ENCODE measurements at places on chromosomes 3 and 15.

GRCh38 chr15:59689626-59690236 is 611 bp upstream of the BNIP2 start:
- peak; percentile 70 for DNase-seq

DNA sequence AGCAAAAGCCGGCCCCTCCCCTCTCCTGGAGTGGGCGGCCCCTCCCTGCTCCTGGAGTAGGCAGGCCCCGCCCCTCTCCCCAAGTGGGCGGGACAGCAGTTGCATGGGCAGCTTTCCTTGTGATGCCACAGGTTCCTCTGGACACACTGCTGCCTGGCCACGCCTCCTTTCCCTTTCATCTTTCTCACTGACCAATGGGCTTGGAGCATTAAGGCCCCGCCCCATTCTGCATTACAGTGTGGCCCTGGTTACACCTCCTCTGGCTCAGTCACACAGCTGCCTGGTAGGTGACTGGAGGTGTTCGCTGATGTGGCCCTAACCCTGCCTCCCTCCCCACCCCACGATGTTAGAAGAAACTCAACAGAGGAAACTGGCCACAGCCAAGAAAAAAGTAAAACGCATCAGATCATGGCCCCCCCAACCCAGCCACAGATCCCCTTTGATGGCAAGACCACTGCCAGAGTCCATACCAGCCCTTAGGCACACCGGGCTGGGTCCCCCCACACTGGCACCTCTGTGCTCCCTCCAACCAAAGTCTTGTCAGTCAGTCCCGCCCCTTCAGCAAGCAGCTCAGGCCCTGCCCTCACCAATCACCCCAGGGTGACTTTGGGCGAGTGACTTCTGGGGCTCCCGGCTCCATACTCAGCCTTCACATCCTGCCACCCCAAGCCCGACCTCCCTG is 84.3 kb downstream of the ADAMTS7 start:
- DNase-seq = no peak

- DNase-seq = no peak
Observed at GRCh38 chr3:131036200-131036816, 9.6 kb downstream of the NEK11 start.

DNA sequence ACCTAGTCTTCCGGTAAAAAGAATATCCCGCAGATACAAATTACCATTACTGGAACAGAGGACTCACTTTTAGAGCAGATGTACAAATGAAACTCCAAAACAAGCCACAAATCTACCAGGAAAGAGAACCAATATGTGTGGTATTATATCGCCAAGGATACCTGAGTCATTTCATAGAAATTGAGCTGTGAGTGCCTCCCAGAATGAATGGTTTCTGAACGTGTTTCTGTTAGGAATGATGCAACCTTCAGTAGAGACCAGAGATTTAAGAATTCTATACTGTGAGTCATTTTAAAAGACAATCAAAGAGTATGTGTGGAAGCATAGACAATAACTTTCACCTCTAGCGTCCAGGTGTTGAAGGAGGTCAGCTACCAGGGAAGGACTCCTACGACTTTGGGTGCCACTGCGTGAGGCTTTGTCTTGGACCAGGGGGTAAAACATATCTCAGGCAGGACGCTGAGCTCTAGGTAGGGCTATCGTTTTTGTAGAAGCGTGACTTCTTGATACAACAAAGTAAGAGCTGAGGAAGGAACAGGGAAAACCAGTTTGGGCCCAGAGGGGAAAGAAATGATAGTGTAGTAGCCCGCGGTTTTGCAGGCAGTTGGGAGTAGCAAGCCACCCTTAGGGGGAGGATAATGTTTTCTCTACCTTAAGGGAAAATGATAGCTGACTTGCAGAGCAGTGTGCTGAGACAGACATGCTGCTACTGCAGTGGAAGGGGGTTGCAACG is 210.4 kb downstream of the TP63 start:
- no peak for DNase-seq

DNA sequence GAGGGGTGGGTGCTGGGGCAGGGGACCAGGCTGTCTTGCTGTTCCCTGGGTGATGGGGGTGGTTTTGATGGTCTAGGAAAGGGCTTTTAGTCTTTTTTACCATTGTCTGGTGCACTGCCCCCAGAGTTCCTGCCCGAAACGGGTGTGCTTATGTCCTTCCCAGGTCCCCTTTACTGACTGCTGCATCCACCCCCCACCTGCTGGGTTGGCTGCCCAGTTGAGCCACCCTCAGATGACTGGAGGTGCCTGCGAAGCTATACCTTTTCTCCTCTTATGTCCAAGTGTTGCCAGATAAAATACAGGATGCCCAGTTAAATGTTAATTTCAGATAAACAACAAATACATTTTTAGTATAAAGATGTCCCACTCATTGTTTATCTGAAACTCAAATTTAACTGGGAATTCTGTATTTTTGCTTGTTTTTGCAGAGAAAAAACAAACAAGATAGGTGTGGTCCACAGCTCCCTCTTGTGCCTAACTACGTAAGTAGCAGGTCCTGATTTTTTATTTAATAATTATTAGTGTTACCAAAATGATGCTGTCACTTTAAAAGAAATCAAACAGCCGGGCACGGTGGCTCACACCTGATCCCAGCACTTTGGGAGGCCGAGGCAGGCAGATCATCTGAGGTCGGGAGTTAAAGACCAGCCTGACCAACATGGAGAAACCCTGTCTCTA is 6.1 kb upstream of the RPP14 start:
- DNase-seq = no peak

DNA sequence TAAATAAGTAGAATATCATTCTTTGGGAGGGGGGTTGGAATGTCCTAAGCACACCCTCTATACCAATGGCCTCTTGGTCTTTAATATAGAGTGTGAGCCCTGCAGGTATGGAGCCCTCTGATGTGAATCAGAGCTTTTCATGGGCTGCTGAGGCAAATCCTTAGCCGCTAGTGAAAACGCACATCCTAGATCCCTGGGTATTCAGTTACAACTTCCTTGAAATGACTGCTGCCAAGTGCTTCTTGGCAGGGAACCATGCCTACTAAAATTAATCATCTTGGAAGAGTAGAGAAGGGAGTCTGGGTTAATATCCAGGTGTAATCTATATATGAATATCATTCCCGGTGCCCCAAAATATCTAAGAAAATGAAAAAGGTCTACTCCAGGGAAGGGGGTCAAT is 109.1 kb downstream of the POLQ start:
- no peak for DNase-seq

DNA sequence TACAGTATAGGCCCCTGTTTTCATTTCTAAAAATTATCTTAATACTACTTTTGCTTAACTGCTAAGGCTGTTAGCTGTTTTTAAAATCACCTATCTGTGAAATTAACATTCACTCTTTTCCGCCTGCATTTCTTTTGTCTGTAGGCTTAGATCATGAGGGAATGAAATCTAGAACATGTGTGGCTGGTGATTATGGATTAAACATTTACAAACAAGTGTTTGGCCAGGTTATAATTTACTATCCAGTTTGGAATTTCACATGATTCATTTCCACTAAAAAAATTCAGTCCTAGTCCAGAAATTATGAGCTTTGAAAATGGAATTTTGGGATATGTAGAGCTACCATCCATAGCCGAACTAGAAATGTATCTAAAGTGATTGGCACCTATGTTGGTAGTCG is 39.1 kb downstream of the GOLM2 start:
- DNase-seq = no peak

- no peak for DNase-seq
Observed at GRCh38 chr3:127215714-127216414, 22.9 kb downstream of the PRR23E start.

- no peak for DNase-seq
Observed at GRCh38 chr3:23244324-23245041, 41.4 kb downstream of the UBE2E2 start.

DNA sequence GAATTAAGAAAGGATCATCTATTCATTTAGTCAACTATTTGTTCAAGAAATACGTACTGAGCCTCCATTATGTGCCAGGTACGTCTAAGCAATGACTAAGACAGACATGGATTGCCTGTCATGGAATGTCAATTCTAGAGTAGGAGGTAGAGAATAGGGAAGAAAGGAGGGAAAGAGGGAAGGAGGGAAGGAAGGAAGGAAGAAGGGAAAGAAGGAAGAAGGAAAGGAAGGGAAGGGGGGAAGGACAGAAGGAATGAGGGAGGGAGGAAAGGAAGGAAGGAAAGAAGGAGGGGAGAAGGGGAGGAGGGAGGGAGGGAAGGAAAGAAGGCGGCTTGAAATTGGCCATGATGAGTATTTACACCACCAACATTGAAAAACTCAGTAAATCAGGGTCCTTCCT is 39.3 kb upstream of the RFTN1 start:
- no peak for DNase-seq

DNA sequence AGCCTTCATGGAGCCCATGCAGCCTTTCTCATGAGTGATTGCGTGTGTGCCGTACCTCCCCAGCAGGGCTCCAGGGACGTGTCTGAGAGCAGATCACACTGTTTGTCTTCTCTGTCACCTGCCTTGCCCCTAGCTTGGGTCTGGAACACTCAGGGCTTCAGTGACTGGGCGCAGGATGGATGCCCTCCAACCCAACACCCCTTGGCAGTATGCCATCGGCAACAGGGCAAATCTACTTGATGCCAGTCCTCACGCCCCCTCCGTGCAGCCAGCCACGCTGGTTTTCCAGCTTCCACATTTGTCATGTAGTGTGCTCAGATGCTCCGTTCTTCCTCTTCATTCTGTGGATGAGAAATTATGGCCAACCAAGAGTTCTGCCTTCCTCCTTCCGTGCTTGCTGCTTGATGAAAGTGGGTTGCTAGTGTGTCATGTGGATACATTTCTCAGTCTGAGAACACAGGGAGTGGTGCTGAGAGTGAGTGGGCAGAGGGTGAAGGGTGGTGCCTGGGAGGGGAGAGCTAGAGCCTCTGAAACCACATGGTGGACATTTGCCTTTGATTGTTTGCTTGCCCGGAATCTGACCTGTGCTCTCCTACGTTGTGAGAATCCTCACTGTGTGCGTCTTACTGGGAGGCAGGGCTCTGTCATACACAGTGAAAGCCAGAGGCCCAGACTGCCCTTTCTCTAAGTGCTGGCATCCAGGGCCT is 97.2 kb downstream of the FAM43A start:
- DNase-seq = no peak

- DNase-seq = peak; percentile 24
Observed at GRCh38 chr3:194255252-194256039, 95.7 kb downstream of the CPN2 start.

- DNase-seq = no peak
Observed at GRCh38 chr3:190265126-190265525, 57.1 kb downstream of the CLDN1 start.

- DNase-seq = no peak
Observed at GRCh38 chr3:188711881-188712247, 459.9 kb upstream of the TPRG1 start.

- DNase-seq = no peak
Observed at GRCh38 chr15:99956022-99956775, 223.0 kb upstream of the LYSMD4 start.

DNA sequence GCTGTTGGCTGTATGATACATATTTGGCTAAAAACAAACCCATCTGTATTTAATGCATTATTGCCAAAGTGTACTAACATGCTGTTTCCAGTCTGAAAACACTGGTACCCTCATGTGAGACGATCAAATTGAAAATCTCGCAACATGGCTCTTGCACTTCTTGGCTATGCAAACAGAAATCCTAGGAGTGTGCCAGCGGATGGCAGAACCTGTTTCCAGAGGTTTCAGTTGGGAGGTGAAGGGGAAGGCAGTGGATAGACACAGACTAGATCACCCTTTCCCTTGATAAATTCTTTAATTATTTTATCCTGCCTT is 350.3 kb downstream of the TUSC7 start:
- no peak for DNase-seq

DNA sequence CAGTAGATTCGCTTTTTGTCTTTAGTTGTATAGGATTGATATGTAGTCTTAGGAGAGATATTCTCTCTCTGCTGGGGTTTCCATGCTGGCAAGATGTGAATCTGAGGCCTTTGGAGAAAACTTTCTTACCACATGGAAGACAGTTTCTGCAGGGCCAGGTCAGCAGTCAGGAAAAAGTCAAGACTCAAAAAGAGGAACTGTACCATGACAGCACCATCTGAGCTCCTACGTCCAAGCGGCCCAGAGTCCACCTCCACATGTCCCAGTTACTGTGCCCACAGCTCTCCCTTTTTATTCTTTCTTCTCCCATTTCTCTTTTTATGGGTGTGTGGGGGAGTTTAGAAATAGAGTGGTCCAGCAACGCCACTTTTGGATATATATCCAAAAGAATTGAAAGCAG is 172.0 kb downstream of the MTHFS start:
- no peak for DNase-seq

GRCh38 chr15:54605043-54605442 is 591.7 kb downstream of the RSL24D1 start:
- no peak for DNase-seq

DNA sequence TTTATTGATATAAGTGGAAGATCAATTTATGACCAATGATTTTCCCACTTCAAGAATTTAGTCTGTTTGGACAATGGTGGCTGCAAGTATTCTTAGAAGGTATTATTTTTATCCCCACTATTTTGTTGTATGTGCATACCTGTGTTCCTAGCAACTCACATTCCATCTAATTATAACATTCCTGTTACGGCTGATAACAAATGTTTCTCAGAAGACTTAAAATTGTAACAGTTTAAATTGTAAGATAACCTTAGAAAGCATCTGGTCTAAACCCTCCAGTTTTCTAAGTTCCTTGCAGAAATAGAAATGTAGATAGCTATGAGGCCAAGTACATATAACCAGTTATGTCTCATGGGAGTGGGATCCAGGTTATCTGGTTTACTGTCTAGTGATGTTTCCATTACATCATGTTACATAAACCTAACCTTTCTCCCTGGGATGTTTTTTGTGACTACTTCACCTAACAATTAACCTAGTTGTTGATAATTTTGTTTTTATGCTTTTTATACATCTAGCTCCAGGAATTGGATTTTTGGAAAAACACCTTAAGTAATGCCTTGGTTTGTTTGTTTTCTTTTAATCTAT is 11.1 kb upstream of the MFN1 start:
- no peak for DNase-seq

GRCh38 chr15:27592036-27592760 is 506.9 kb downstream of the OCA2 start:
- DNase-seq = no peak

DNA sequence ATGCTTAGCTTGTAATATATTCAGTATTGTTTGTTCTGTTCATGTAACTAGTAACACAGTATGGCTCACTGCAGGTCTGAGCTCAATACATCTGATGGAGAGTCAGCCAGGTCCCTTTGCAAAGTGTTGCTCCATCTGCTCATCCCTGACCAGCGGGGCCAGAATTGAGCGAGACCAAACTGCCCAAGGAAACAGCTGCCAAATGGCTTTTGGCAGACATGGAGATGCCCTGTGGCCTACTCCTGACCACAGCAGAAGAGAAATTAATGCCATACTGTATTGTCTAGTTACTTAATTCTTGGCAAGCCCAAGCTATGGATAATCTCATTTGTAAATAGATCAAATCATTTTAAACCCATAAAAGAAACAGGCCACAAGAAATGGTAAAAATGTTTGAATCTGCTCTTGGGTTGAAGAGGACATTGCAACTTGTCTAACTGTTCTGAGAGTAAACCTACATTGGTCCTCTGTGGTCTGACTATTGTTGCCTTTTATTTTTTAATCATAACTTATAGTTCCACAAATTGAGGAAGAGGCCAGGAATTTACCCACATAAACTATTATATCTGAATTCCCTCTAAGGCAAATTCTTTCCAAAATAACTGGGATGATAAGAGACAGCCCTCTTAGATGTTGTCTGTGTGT is 209.5 kb downstream of the EBLN2 start:
- DNase-seq = no peak

- no peak for DNase-seq
Observed at GRCh38 chr15:41968701-41969100, 3.7 kb downstream of the EHD4 start.
